Natural killer cell treated with Interleukin-12 subunit alpha and Interleukin-12 subunit beta and Interleukin-15 and Interleukin-18, amount 100 ng/mL, for 72 hours (primary cell): ENCODE measurements at places on chromosomes 2 and 18. TPM values are rescaled to one million over a fixed set of nuclear protein-coding genes. Genes with fewer than 3 reads are reported as not detected.

AKAIN1 gene
- total RNA-seq = not detected

DNA sequence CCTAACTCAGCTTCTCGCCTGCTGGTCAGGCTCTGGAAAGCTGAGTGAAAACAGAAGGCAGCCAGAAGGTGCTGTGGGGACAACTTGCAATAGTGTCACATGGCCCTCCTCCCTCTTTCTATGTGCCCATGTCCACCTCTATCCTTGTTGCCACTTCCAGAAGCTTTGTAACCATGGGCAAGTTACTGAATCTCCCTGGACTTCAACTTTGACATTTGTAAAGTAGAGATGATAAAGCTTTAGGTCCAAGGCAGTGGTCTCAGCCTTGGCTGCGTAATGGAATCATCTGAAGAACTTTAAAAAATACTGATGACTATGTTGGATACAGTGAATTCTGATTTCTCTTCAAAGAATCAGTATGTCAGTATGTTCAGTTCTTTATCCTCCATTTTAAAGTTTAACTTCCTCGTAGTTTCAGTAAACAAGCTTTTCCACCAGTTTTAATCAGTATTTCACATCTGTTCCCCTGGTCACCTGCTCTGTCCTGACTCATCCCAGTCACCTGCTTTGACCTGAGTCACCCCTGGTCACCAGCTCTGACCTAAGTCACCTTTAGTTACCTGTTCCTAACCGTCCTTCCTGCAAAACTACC is 245.2 kb upstream of the STON1 start:
- H3K27me3 ChIP-seq = no peaks in the 10 kb centered on the region
- no peaks in the 10 kb centered on the region for H3K36me3 ChIP-seq
- no peak overlapping the region for H3K27ac ChIP-seq
- peaks cover 21% of the 10 kb centered on the region for H3K4me1 ChIP-seq
- H3K4me3 ChIP-seq = no peak overlapping the region
- DNase-seq = no peak

PRSS56 gene
- total RNA-seq = not detected

DNA sequence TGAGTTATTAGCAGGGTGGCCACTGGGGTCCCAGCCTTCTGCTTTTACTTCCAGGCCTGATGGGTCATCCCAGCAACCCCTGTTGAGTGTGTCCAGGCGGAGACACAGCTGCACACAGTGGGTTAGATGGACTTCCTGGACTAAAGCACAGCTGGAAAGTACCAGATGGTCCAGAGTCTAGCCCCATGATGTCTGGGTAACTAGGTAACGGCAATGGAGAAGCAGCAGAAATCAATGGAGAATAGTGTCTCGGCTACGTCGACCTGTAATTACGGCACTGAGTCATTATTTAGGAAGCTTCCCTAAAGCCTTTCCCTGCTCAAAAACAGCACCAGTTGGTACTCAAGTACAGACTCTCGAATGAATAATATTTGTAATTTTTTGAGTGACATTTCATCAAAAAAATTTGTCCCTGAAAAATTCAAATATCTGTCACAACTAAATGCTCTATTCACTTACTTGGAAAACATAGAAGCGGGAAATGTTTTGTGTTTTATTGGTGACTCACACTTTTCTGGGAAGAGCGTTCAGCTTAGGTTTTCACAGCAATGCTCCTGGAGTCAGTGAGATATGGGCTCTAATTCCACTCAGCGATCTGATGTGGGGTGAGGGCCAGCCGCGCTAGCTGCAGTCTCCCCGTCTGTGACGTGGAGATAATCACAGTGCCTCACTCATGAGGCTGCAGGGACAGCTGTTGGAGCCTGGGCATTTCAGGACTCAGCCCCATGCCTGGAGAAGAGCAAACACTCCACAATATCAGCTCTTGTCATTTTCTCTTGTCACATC is 16.2 kb upstream of the ARL4C start:
- H3K4me3 ChIP-seq = no peak overlapping the region
- no peak for DNase-seq
- H3K27me3 ChIP-seq = peaks cover 20% of the 10 kb centered on the region
- no peaks in the 10 kb centered on the region for H3K4me1 ChIP-seq
- no peak overlapping the region for H3K27ac ChIP-seq

- H3K36me3 ChIP-seq = no peaks in the 10 kb centered on the region
- no peak overlapping the region for H3K27ac ChIP-seq
- no peak for DNase-seq
- no peak overlapping the region for H3K4me3 ChIP-seq
These were observed 47.5 kb upstream of the NEMP2 start for GRCh38 chr2:190582019-190582418.

- no peaks in the 10 kb centered on the region for H3K27me3 ChIP-seq
- H3K36me3 ChIP-seq = peaks cover 6% of the 10 kb centered on the region
- H3K4me3 ChIP-seq = peak overlapping the region; percentile 74
- peak overlapping the region; percentile 87 for H3K27ac ChIP-seq
These were observed 3.5 kb upstream of the EMILIN1 start for GRCh38 chr2:27074738-27075565.

DNA sequence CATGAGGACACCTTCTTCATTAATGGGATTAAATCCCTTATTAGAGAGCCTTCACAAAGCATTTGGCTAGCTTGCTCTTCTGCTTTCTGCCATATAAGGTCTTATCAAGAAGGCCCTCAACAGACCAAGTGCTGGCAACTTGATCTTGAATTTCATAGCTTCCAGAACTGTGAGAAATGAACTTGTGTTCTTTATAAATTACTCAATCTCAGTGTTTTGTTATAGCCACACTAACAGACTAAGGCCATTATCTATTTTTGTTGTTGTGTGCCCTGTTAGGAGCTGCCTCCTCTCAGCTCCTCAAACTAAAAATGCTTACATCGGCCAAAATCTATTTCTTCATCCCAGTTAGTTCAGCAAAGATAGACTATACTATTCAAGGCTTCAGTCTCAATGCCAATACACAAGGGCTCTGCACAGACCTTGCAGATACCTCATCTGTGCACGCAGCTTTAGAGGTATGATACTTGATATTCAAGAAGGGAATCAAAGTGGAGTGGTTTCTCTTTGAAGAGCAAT is 182.9 kb downstream of the GPD2 start:
- H3K27me3 ChIP-seq = peaks cover 5% of the 10 kb centered on the region
- no peaks in the 10 kb centered on the region for H3K36me3 ChIP-seq
- no peaks in the 10 kb centered on the region for H3K4me1 ChIP-seq
- no peak overlapping the region for H3K27ac ChIP-seq
- DNase-seq = no peak
- no peak overlapping the region for H3K4me3 ChIP-seq
